ENCODE measurements at places on chromosomes 12 and 14.
A peak's percentile ranks its signal among the peaks of the same experiment; 100 is the strongest.

- DNase-seq: no peak
These were observed 25.0 kb downstream of the A2ML1 start for GRCh38 chr12:8847435-8847834.

GRCh38 chr14:52310541-52310940 is 3.6 kb upstream of the PTGER2 start:
- DNase-seq: no peak

DNA sequence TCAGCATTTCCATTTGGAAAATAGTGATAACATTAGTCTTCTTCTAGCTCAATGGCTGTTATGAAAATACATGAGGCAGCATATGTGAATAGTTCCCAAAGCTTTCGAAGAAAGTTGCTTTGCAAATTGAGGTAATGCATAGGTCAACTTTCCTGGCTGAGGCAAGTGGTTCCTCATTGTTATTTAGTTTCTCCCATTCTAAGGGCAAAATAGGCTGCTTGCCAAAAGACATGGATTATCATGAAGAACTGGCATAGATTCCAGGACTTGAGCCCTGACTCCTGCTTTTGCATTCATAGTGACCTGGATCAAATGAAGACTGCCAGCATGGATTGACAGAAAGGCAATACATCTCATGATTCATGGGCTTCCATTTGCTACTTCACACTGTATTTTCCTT is 35.7 kb downstream of the LRFN5 start:
- DNase-seq: no peak

DNA sequence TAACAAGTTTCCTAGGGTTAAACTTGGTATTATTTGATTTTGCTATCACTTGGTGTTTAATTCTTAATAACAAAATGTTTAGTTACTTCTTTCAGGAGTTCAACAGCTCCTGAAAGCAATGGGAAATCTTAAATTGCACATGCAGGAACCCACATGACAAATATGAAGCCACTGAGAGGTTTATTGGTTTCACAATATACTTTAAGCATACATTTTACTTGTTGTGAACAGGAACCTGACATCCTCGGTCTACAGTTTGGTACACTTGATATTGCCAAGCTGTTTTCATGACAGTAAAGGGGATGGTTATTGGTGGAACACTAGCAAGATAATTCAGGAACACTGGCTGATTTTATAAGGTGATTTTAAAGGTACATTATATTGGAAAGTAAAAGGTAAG is 46.2 kb downstream of the SLC38A1 start:
- DNase-seq: no peak

DNA sequence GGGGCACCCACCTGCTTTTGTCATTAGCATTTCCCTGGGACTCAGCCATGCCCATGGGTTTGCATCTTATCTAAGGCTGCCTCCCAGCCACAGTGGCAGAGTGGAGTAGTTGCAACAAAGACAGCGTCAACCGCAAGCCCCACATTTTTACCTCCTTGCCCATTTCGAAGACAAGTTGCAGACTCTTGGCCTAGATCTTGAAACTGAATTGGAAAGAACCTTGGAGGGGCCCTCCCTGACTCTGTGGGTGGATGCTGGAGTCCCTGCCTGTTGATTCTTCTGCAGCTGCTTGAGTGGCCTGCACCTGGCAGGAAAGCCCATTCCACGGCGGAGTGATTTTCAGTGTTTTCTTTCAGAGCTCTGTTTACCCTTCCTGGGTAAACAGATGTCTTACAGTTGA is 309.0 kb downstream of the VRK1 start:
- no peak for DNase-seq

DNA sequence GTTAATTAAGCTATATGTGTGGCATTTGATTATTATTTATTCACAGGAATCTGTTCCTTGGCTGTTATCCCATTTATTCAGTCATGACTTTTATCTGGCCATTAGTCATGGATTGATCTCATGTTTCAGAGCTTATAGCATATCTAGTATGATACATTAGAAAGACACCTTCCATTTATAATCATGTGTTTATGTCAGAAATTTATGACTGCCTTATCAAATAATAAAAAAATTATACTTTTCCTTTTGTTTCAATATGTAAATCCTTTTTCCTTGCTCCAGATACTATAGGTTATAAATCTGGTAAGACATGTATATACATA is 248.0 kb upstream of the PDE3A start:
- DNase-seq: no peak

GRCh38 chr12:72467985-72468384 is 195.8 kb downstream of the TRHDE start:
- DNase-seq: no peak

DNA sequence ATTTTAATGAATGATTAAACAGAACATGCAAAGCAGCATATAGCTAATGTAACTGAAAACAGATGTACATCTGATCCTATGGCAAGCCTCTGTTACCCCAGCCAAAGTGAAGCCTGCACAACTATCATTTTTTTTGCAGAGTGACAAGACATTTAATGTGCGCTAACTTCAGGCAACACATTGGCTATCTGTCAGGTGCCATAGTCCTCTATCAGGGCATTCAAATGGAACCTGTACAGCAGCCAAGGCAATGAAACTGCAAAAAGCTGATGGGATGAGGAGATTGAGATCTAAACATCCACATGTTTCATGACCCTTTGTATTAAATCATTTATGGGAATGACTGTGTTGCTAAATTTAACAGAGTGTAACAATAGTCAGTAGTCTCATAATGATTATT is 1088.5 kb upstream of the TMEM132C start:
- no peak for DNase-seq

GRCh38 chr14:43147485-43147884 is 1359.6 kb downstream of the FSCB start:
- DNase-seq: no peak

- peak; percentile 49 for DNase-seq
These were observed 34.6 kb upstream of the EVL start for GRCh38 chr14:100030452-100031153.

- no peak for DNase-seq
These were observed 194.0 kb downstream of the EGLN3 start for GRCh38 chr14:33756833-33757232.

DNA sequence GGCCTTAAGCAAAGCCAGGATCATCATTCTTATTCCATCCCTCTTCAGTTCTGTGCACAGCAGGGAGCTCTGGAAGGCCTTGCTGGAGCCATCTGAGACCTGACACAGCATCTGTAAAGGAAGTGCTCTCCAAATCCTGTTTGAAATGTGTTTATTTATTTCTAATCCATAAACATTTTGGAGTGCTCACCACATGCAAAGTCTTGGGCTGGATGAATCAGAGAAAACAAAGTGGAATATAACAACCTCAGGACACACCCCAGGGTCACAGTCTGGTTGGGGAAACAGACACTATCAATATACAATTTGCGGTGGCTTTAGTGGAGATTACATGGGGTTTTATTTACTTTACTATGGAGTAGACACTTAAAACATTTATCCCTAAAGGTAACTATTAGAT is 54.3 kb downstream of the BMP4 start:
- no peak for DNase-seq

DNA sequence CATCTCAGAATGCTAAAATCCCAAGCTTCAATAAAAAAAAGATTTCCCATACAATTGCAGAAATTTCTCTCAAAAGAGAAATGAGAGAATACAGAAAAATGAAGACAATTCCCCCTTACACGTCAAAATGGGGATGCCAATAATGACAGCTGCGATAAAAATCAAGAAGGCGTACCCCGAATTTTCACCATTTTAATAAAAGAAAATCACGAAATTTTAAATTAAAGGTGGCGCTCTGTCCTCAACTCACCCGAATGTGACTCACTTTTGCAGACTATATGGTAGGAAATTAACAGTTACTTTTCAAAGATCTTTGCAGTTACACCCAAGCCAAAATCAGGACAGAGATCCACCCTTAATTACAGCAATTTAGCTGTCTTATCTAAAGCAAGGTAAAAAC is 2.1 kb downstream of the ATP2B1 start:
- no peak for DNase-seq

DNA sequence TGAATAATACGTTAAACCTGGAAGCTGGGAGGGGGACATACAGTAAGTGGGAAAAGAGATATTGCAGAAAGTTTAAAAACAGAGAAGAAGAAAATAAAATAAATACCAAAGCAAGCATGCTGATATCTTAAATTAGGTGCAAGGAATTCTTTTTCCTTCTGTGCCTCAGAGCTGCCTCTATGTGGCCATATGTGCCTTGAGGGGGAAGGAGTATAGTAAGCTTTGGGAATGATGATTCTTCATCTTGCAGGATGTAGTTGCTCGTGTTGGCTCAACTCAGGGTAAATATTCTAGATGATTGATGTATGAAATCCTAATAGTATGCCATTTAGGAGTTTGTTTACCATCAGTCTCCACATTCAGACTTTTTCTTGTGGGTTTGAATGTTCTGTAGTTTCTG is 251.4 kb downstream of the RGS6 start:
- no peak for DNase-seq

DNA sequence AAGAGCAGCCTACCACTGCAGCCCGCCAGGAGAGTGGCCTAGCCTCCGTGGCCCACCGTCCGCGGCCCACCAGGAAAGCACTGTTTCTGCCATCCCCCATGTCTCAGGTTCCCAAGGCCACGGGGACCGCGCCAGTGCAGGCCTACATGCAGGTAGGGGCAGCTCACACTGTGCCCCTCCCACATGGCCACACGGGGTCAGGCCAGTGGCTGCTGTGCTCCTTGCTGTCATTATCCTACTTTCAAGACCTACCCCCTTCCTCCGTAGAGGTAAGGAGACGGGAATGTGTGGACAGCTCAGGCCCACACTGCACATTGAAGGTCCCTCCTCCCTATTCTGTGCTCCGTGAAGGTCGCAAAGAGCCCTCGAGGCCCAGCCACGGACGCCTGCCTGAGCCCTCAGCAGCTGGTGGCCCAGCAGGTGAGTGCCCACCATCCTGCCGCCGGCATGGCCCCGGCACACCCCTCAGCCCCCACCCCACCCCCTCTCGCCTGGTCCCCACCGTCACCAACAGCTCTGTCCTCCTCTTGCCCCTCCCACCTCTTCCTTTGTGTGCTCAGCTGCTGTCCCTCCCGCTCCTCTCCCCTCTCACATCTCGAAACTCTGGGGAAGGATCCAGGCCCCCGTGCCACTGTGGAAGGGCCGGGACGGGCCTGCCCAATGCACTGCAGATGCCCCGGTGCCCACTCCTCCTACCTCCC is 10.0 kb downstream of the DDX51 start:
- DNase-seq: no peak

- no peak for DNase-seq
These were observed 12.7 kb downstream of the TMED8 start for GRCh38 chr14:77364146-77364545.

GRCh38 chr12:109140560-109140959 is 24.2 kb downstream of the ACACB start:
- no peak for DNase-seq

- DNase-seq: no peak
These were observed 31.9 kb upstream of the ATP2A2 start for GRCh38 chr12:110249105-110249504.

All from kidney epithelial cell (primary cell).